ENCODE measurements at places on chromosomes 16 and 17. TPM values are rescaled to one million over a fixed set of nuclear protein-coding genes. Genes with fewer than 3 reads are reported as not detected.

CKLF gene
- 49.4 TPM for total RNA-seq

NPIPA2 gene
- not detected for total RNA-seq

TPPP3 gene
- 0.66 TPM for total RNA-seq

NOG gene
- total RNA-seq = not detected

NKD1 gene
- 0.62 TPM for total RNA-seq

SUMO2 gene
- 178 TPM for total RNA-seq

PDILT gene
- total RNA-seq = not detected

PMP22 gene
- total RNA-seq = 53.6 TPM

SP2 gene
- total RNA-seq = 1.6 TPM

KRTAP1-5 gene
- total RNA-seq = not detected

HSPB9 gene
- total RNA-seq = not detected

CYB5D1 gene
- 9.4 TPM for total RNA-seq

XAF1 gene
- 31.7 TPM for total RNA-seq

KCNAB3 gene
- total RNA-seq = 0.13 TPM

LUC7L gene
- 31.8 TPM for total RNA-seq

TEX14 gene
- total RNA-seq = under 0.01 TPM

IRX3 gene
- 0.92 TPM for total RNA-seq

HOXB3 gene
- 0.31 TPM for total RNA-seq

DNAAF1 gene
- total RNA-seq = 0.06 TPM

MYH2 gene
- total RNA-seq = not detected

KRTAP1-1 gene
- total RNA-seq = not detected

TPSG1 gene
- not detected for total RNA-seq

MPO gene
- total RNA-seq = under 0.01 TPM

AOC2 gene
- total RNA-seq = 0.40 TPM

APPBP2 gene
- total RNA-seq = 36.8 TPM

KCNJ12 gene
- total RNA-seq = 0.26 TPM

GCGR gene
- total RNA-seq = not detected

RAMP2 gene
- total RNA-seq = 0.19 TPM

MAF gene
- 25.9 TPM for total RNA-seq

OTOA gene
- 0.13 TPM for total RNA-seq

PGS1 gene
- 29.5 TPM for total RNA-seq

JPH3 gene
- not detected for total RNA-seq

SYCE1L gene
- 1.2 TPM for total RNA-seq

UMOD gene
- not detected for total RNA-seq

TAF15 gene
- 62.5 TPM for total RNA-seq

Measured in aortic smooth muscle cell (primary cell).